Heart left ventricle (tissue), 16 donors: ENCODE measurements at places on chromosomes 12 and 14. TPM values are rescaled to one million over a fixed set of nuclear protein-coding genes. Genes with fewer than 3 reads are reported as not detected.

DNA sequence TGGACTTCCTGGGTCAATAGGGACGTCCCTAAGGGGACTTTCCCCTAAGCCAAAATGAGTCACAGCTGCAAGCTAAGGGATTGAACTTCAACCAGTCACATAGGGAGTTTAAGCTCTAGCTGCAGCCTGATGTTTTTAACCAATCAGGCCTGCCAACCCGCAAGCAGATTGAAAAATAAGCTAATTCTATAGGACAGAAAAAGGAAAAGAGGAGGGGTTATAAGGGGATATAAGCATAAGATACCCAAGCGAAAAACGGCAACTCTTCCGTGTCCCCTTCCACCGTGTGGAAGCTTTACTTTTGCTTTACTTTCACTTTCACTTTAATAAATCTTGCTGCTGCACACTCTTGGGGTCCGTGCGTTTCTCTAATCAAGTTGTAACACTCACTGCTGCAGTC, 24.4 kb downstream of the ATP23 start:
- DNase-seq = no peak

GRCh38 chr14:73359445-73359844, 98.9 kb downstream of the NUMB start:
- no peak for DNase-seq

DNA sequence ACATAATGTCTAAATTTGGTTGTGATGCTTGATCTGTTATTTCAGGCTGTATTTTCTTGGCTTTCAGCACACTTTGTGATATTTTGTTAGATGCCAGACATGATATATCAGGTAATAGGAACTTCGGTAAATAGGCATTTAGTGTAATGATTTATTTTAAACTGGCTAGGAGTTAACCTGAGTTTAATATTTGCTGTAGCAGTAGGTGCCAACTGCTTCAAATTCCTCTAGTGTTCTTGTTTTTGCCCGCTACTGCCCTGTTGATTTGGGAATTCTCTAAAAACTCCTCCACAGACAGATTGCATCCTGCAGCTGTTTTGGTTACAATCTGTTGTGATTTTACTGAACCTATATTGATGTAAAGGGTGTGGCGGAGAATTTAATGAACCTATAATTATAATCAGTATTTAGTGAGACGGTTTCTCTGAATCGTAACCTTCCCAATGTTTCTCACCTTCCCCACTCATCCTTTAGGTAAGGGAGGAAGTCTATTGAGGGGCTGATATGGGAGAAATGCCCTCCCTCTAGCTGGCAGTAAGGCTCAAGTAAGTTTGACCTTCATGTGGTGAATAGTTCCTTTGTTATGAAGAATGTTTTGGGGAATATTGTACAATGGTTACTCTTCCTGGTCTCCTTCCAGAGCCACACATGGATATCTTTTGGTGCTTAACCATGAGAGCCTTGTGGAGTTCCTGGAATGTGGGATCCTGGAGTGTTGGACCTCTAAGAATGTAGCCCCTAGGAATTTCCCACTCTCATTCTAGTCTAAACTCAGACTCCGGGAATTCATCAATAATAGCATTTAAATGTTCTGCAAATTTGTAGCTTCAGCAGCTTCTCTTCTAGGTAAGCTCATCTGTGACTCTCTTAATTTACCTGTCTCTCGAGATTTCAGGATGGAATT, 634.1 kb downstream of the FSCB start:
- no peak for DNase-seq

DNA sequence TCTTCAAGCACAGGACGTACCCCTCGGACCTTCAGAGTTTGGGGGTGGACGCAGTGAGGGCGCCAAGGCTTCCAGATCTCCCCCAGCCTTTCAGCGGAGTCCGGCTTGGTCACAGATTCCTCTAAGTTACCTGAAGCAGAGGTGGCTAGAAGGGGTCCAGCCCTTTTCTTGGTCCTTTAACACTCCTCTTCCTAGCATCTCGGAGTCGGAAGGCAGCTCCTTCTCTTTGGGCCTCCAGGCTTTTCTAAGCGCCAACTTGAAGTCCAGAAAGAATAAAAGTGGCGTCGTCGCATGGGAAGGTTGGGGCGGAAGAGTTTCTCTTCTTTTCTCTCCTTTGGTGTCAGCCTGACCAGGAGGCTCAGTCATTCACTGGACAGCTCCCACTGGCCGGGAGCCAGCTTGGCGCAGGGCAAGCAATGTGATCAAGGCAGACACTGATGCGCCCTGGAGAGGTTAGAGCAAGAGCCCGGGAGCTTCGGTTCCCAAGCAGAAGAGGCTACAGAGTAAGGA, 9.6 kb downstream of the OR6S1 start:
- peak; percentile 70 for DNase-seq

- no peak for DNase-seq
Measured at GRCh38 chr14:27253966-27254365, 656.1 kb upstream of the NOVA1 start.

The AICDA gene
- not detected for polyA plus RNA-seq

GRCh38 chr14:104158827-104159798, 20.7 kb downstream of the KIF26A start:
- DNase-seq = peak; percentile 78

GRCh38 chr12:124294780-124295341, at the start of gene RFLNA:
TSS of gene RFLNA (plus strand) at chr12:124295093. CDS start at chr12:124295430, 337 bp downstream.
- no peak for DNase-seq

GRCh38 chr14:23379366-23380196, 2.7 kb downstream of the CMTM5 start:
- DNase-seq = peak; percentile 81

DNA sequence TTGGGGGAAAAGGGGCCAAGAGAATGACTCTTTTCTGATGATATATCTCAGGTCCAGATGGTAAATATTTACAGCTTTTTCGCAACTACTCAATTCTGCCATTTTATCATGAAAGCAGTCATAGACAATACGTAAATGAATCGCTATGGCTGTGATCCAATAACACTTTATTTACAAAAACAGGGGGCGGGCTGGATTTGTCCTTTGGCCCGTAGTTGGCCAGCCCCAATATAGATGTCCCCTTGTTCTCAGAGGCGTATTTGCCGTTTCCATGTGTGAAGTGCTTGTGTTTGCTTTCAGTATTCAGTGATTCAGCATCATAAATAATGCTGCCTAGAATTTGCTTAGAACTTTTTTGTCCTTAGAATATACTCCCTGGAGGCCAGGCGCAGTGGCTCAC, 77.2 kb downstream of the CCDC92 start:
- no peak for DNase-seq

The EGLN3 gene
- 308 TPM for polyA plus RNA-seq

The SBNO1 gene
- polyA plus RNA-seq = 6.3 TPM

- DNase-seq = no peak
Measured at GRCh38 chr14:55706365-55706684, 126.3 kb downstream of the KTN1 start.

DNA sequence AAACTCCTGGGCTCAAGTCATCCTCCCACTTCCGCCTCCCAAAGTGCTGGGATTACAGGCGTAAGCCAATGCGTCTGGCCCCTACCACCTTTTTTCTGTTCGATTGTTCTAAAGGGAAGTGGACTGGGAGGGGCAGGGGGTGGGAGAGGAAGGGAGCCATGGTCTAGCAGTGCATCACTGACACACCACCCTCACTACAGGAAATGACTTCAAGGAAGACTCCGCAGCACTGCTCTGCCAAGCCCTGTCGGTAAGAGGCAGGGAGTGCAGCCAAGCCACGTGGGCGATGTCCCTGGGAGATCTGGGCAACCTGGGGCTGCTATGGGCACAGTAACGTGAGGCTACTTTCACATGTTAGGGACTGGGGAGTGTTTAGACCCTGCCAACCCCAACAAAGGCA, 18.0 kb downstream of the LRRC74A start:
- peak; percentile 80 for DNase-seq

DNA sequence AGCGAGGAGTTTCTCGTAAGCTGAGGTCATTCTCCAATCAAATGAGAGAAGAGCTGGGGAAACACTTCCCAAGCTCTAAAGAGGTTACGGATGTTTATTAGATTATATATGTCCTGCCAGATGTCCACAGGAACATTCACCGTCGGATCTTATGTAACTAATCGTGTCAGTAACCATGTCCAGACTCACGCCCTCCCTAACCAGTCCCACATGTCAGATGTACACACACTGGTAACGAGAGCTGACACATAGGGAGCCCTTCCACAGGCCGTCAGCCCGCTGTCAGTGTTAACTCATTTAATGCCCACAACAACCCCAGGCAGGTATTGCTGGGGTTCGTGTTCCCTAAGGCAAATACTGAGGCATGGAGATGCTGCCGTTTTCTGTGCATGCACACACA, 223.7 kb upstream of the RTL1 start:
- no peak for DNase-seq

DNA sequence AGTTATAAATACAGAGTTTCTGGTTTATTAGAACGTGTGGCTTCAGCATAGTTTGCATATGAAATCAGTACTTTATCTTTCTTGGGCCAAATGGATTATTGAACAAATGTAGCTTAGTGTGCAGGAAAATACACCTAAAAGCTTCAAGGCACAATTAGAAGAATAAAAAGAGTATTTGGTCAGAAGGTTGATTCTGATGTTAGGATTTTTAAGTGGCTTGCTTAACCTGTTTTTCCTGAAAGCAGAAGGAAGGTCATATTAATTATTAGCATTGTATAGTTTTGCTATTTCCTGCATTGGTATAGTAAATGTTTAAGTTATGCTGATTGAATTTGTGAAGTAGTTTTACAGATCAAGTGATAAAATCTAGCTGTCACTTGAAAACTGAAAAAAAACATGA, 31.0 kb upstream of the GNS start:
- DNase-seq = no peak

- DNase-seq = no peak
Measured at GRCh38 chr12:58500399-58500798, 419.9 kb downstream of the LRIG3 start.

The AHNAK2 gene
- 2.2 TPM for polyA plus RNA-seq

GRCh38 chr14:72366619-72367018, 434.4 kb downstream of the RGS6 start:
- no peak for DNase-seq

The KLHL42 gene
- 3.2 TPM for polyA plus RNA-seq

DNA sequence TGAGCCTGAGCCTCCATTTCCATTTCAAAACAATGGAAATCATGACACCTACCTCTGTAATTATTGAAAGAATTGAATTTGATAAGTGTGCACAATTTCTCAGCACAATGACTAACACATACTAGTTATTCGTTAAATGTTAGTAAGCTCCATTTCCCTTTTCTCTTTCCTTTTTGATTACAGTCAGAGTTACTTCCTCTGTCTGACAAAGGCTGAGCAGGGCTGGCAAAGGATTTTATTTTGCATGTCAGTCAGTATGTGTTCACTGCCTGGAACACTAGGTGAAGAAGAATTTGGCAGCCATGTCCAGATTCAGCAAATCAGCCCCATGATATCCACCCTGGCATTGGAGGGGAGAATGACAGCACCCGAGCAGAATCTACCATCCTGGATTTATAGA, 12.2 kb upstream of the RHOJ start:
- no peak for DNase-seq

The ZFYVE21 gene
- polyA plus RNA-seq = 48.8 TPM

The TMPRSS12 gene
- polyA plus RNA-seq = not detected

DNA sequence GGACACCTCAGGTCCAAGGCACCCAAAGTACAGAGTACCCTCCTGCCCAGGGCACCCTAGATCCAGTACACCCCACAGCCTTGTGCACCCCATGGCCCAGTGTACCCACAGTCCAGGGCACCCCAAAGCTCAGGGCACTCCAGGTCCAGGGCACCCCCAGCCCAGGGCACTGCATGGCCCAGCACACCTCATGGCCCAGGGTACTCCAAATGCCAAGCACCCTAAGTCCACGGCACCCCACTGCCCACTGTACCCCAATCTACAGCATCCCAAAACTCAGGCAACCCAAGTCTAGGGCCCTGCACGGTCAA, 6.0 kb downstream of the JAG2 start:
- no peak for DNase-seq

The KRT6C gene
- polyA plus RNA-seq = not detected

DNA sequence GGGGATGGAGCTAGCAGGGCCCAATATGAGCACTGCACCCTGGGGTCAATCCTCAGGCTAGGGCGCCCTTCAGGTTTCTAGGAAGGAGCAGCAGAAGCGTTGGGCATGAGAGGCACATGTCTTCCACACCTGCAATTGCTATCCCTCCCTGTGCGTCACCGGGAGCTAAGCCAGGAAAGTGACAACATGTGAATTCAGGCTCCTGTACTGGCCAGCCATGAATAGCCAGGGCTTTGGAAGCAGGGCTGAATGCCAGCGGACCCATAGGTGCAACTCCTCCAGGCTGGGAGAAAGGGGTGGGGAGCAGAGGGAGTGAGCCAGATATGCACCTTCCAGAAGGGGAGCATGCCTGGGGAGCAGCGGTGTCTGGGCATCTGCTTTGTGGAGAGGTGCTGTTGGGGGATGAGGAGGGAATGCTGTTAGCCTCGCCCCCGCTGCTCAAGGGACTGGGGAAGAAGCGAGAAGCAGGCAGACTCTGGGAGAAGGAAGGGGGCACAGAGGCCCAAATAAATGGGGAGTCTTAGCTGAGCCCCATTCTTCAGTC, 6.1 kb downstream of the HOXC5 start:
- DNase-seq = no peak

DNA sequence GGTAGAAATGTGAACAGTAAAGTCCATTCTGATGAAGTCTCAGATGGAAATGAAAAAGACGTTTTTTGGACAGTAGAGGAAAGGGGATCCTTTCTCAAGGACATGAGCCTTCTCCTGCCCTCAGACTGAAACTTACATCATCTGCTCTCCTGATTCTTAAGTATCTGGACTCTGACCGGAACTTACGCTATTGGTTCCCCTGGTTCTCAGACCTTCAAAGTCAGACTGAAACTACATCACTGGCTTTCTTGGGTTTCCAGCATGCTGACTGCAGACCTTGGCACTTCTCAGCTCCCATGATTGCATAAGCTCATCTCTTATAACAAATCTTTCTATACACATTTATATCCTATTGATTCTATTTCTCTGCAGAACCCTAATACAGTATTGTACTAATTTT, 291.0 kb downstream of the SNAPC1 start:
- DNase-seq = no peak

The FZD10 gene
- polyA plus RNA-seq = 0.06 TPM

GRCh38 chr12:85681333-85681732, 154.9 kb downstream of the RASSF9 start:
- no peak for DNase-seq

DNA sequence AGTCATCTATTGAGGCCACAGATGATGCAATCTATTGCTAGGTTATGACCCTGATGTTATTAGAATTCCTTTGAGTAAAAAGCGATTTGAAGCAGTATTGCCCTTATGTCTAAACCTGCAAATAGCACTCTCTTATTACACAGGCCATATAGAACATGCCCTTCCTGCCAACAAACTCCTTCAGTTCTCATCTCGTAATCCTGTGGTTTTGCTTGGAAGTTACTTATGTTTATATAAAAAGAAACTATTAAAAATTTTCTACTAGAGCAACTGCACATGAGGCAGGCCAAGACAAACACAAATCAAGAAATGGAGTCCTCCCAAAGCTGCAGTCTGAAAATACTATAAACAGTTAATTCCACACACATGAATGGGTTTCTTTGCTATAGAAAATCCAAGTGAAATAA, 1200.2 kb downstream of the LRFN5 start:
- no peak for DNase-seq

DNA sequence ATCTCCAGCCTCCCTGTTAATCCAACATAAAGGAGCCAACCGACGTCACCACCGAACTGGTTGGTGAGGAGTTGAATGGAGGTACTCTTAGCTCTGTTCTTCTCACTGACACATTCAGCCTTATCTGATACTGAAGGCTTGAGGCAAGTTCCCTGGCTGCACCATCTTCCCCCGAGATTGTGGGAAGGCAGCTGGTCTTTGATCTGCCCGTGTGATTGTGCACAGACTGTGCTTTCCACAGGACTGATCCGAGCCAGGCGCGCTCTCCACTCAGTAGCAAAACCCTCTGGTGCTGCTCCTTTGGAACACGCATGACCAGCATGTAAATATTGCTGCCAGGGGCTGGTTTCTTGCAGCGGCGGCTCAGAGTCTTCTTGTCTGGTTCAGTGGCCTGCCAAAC, 30.1 kb upstream of the DLK1 start:
- peak; percentile 57 for DNase-seq
